ENCODE measurements at places on chromosomes 1 and 21.

- DNase-seq, result no peak
Measured at GRCh38 chr1:110607536-110608230, 1.5 kb upstream of the KCNA2 start.

DNA sequence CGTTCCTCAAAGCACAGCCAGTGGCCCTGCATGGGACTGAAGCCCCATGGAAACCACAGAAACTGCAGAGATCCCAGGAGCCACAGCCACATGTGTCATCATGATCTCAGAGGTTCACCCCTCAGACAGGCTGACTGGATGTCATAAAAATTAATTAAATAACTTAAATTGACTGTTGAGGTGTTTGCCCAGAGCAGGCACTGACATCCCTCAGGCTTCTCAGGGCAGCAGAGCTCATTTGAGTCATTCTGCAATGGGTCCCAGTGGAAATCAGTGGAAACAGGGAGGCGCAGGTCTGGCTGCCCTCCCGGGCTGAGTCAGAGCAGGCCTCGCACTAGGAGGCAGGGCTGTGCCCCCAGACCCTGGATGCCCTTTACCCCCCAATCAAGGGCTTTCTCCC, 135.1 kb downstream of the CDC7 start:
- DNase-seq, result no peak

DNA sequence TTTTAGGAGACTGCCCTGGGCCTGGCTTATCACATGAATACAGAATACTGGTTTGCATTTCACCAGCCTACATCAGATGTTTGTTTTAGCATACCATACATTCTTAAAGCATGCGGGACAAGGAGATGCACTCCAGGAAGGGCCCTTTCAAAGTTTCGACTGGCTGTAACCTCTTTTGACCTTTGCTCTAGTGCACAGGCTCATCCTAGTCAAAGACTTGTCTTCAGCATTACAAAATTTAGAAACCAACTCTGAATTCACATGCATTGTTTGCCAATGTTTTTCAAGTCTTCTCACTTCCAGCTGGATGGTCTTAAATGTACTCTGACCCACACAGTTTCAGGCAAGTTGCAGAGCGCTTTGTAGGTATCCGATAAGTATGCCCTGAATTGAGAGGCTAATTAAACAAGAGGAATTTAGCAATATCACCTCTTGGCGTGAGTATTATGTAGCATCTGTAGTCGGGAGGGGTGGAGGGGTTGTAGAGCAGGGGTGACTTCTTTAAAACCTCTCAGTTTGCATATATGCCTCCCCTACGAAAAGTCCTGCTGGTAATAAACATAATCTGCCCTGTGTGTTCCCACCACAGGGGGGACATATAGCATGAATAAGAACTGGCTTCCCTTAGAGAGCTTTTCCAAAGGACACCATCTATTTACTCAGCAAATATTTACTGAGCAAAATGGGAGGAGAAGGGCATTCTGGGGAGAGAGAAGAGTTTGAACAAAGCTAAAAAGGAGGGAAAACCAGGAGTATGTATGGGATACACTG, 24.4 kb upstream of the AHCYL1 start:
- DNase-seq, result no peak

DNA sequence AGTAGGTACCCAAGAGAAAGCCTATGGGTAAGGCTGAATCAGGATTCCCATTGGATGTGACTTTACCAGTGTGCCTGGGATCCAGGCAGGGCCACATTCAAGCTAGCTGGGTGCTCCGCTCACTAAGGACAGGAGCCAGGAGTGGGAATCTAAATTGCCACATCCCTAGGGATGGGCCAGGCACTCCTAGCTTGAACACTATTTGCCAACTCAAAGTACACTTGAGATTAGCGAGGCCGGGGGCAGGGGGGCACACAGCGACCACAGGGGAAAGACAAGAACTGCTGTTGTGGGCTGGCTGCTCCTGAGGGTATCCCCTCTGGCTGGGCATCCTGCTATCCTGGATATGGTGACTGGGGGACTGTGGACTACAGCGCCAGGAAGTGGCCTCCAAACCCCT, 4.3 kb downstream of the SLC45A3 start:
- no peak for DNase-seq

- DNase-seq, result no peak
Measured at GRCh38 chr1:109806733-109807400, 43.1 kb upstream of the EPS8L3 start.

- DNase-seq, result no peak
Measured at GRCh38 chr21:27201197-27201596, 234.3 kb upstream of the ADAMTS5 start.

- no peak for DNase-seq
Measured at GRCh38 chr1:240806200-240806745, 194.3 kb upstream of the GREM2 start.

GRCh38 chr1:33338440-33339211, 17.7 kb upstream of the A3GALT2 start:
- no peak for DNase-seq

- no peak for DNase-seq
Measured at GRCh38 chr21:35057428-35057827, 8.3 kb upstream of the RUNX1 start.

GRCh38 chr1:214823311-214824117, 220.5 kb downstream of the CENPF start:
- no peak for DNase-seq

GRCh38 chr1:118827636-118828035, 160.5 kb downstream of the TBX15 start:
- DNase-seq, result no peak

- DNase-seq, result no peak
Measured at GRCh38 chr1:207312604-207312920, 8.9 kb upstream of the CD55 start.

DNA sequence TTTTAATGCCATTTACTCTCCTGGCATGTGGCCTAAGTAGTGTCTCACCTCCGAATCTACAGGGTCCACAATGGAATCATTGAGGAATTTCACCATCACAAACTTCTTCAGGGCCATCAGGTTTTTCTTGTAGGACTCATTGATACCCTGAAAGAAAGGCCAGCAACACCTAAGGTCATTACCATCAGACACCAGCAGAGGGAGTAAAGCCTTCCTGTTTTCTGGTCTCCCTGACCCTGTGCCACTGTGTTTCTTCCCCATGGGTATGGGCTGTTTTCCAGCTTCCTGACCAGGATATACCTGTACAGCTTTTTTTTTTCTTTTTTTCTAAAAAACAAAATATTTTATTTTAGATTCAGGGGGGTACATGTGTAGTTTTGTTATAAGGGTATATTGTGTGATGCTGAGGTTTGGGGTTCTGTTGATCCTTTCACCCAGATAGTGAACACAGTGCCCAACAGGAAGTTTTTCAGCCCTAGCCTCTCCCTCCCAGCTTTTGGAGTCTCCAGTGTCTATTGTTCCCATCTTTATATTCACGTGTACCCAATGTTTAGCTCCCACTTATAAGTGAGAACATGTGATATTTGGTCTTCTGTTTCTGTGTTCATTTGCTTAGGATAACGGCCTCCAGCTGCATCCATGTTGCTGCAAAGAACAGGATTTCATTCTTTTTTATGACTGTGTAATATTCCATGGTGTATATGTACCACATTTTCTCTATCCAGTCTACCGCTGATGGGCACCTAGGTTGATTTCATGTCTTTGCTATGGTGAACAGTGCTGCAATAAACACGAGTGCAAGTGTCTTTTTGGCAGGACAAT, 18.3 kb downstream of the PPT1 start:
- DNase-seq, result peak; percentile 17

- DNase-seq, result no peak
Measured at GRCh38 chr1:99748419-99748818, 18.0 kb downstream of the FRRS1 start.

DNA sequence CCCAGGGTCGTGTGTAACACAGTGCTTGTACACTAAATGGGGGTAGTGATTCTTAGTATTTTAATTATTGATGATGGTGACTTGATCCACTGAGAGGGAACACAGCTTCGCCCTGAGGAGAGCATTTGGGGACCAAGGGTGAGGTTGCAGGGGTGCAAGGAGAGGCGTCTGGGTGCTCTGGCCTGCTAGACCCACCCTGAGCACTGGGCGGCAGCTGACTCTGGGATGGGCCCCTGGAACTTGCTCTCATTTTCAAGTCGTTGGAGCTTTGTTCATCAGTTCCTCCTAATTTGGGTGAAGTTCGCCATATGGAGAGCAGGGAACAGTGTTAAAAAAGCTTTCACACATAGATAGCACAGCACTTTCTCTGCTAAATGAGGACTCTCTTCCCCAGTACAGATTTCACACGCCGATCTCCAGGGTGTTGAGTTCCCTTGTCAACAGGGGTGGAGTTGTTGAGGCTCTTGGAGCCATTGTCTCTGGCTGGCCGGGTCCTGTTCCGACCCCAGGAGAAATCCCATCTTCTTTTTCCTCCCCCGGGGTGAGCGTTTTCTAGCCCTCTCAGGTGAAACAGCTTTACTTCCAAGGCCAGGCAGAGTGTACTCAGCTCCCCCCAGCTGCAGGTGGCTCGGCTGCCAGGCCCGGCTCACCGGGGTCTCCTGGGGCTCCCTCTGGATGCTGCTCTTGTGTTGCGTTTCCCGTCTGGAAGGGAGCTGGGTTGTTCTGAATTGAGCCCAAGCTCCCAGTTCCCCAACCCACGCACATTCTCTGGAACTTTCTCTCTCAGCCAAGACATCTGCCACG, 367.4 kb downstream of the RPS6KC1 start:
- no peak for DNase-seq

GRCh38 chr1:240474133-240474614, 137.8 kb downstream of the GREM2 start:
- no peak for DNase-seq

DNA sequence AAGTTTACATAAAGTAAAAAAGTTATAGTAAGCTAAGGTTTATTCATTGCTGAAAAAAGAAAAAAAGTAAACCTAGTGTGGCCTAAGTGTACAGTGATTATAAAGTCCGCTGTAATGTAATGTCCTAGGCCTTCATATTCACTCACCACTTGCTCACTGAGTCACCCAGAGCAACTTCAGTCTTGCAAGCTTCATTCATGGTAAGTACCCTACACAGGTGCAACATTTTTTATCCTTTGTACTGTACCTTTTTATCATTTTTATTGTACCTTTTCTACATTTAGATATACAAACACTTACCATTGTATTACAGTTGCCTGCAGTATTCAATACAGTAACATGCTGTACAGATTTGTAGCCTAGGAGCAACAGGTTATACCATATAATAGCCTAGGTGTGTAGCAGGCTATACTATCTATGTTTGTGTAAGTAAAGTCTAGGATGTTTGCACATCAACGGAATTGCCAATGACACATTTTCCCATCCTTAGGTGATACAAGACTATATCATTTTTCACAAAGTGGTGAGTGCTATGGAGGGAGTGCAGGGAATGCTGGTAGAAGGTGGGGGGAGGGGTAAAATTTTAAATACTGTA, 58.0 kb upstream of the DMRTA2 start:
- no peak for DNase-seq

- no peak for DNase-seq
Measured at GRCh38 chr1:40469327-40469726, 7.8 kb upstream of the ZFP69 start.

GRCh38 chr1:19835578-19835977, 20.5 kb upstream of the RNF186 start:
- DNase-seq, result no peak

- no peak for DNase-seq
Measured at GRCh38 chr1:101144671-101145448, 92.0 kb upstream of the S1PR1 start.

GRCh38 chr1:165815725-165816124, 11.7 kb upstream of the UCK2 start:
- no peak for DNase-seq

DNA sequence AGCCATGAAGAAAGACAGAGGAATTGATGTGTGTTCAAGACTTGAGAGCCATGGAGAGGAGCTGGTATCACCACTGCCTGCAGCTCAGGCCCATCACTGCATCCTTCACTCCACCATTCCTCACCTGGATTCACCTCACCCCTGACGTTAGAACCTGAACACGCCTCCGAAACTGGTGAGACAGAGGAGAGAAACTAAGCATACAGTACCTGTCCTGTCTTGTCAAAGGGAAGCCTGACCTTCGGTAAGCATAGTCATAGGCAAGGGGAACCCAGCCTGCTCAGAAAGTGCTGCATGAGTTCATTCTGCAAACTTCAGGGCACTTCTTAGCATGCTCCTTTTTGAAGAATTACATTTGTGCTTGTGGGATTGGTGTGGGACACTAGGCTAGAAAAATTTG, 425.8 kb downstream of the DSCAM start:
- no peak for DNase-seq

- DNase-seq, result no peak
Measured at GRCh38 chr21:44497703-44498126, 42.3 kb downstream of the KRTAP10-1 start.

- DNase-seq, result no peak
Measured at GRCh38 chr1:232132572-232132971, 497.4 kb downstream of the SIPA1L2 start.

DNA sequence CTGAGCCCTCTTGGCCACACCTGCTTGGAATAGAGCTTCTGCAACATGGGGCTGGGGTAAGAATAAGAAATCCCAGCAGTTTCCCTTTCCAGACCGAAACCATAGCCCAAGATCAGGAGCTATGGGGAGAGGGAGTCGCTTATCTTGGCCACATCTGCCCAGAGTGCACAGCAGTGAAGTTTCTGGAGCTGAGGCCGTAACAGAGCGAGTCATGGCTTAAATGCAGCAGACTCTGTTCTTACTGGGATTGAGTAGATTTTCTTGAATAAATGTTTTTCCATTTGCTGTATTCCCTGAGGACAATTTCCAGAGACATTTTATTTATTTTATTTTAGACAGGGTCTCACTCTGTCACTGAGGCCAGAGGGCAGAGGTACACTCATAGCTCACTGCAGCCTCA, 33.5 kb downstream of the CFAP57 start:
- DNase-seq, result no peak

DNA sequence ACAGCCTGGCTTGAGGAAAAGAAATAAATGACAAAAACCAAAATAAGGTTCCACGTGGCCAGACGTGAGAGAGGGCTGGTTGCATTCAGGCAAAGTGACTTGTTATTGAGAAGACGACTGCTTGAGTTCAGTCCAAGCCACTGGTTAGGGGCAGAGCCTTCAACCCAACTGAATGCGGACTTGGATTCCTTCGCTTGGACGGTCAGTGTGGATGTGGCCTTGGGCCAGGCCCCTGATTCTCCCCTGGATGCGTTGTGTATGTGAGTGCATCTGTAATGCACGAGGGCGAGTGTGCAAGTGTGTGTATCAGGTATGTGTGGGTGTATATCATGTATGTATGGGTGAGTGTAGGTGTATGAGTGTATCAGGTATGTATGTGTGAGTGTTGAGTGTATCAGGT, 1.9 kb downstream of the PLA2G2F start:
- DNase-seq, result no peak

GRCh38 chr1:215957663-215958062, 390.6 kb downstream of the KCTD3 start:
- DNase-seq, result no peak

DNA sequence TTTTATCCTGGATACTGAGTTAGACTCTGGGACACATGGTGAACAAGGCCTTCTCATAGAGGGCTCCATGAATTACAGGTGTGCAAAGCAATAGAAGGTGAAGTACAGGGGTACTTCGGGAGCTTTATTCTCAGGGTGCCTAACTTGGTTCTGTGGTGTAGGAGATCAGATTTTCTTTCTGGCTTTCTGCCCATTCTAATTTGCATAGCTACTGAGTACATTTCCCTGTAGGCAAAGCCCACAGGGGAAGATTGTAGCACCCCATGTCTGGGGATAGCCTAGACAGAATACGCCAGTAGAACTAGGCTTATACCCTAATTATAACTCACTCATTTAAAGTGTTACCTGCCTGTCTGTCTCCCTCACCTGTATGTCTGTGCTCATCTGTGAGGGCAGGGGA, 49.7 kb downstream of the PGM1 start:
- no peak for DNase-seq

All from stimulated activated CD4-positive, alpha-beta T cell treated with anti-CD3 and anti-CD28 coated beads, Interleukin-4, amount 100 ng/mL, for 4 hours (primary cell).